ENCODE measurements at places on chromosomes 12 and 14.

DNA sequence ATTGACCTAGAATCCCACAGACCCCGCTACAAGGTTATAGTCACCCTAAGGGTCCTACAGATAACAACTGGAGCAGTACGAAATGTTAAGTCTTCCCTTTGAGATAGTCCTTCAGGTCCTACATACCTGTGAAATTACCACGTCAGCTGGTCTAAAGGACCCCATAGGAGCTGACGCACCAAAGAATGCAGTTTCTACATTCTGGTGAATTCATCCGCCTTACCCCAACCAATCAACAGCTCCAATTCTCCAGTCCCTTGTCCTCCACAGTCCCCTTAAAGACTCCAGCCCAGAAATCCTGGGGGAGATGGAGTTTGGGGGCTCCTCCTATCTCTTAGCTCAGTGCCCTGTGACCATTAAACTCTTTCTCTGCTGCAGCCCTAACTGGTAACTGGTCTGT is 36.2 kb upstream of the PRMT8 start:
- no peak overlapping the region for H3K4me3 ChIP-seq
- no peaks in the 10 kb centered on the region for H3K36me3 ChIP-seq
- no peak overlapping the region for H3K27ac ChIP-seq
- DNase-seq, result no peak

DNA sequence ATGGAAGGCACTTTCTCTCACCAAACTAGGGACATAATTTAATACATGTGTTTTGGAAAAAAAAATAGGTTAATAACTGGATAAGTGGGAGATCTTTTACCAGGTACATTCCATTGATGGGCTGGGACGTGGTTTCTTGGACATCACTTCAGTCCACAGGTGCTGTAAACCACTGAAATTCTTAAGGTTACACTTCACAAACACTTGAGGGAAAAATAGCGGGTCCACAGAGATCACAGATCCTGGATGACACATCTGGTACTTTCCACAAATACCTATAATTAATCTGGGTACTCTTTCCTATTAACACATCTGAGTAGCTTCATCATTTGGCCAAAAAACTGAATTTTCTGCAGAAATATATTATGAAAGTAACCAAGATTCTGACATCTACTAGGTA is 85.0 kb downstream of the POLR3B start:
- H3K27ac ChIP-seq, result no peak overlapping the region
- H3K36me3 ChIP-seq, result peaks cover 3% of the 10 kb centered on the region
- H3K4me3 ChIP-seq, result no peak overlapping the region
- no peak for DNase-seq

DNA sequence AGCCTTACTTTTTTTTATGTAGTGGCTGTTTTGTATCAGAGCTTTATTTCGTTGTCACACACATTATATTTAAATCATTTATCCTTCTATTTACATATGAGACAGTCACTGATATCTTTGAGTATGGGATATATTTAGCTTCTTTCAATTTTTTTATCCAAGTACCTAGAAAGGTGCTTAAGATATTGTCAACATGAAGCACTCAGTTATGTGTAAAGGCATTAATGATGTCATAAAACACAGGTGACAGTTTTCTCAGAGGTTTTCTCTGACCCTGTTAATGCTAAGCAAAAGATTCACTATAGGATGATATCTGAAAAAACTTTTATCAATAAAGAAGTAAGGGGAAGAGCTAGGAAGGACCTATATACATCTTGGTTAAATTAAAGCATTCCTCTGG is 23.2 kb downstream of the LRFN5 start:
- H3K4me1 ChIP-seq, result no peaks in the 10 kb centered on the region
- H3K36me3 ChIP-seq, result no peaks in the 10 kb centered on the region
- H3K27ac ChIP-seq, result no peak overlapping the region
- H3K4me3 ChIP-seq, result no peak overlapping the region
- DNase-seq, result no peak

DNA sequence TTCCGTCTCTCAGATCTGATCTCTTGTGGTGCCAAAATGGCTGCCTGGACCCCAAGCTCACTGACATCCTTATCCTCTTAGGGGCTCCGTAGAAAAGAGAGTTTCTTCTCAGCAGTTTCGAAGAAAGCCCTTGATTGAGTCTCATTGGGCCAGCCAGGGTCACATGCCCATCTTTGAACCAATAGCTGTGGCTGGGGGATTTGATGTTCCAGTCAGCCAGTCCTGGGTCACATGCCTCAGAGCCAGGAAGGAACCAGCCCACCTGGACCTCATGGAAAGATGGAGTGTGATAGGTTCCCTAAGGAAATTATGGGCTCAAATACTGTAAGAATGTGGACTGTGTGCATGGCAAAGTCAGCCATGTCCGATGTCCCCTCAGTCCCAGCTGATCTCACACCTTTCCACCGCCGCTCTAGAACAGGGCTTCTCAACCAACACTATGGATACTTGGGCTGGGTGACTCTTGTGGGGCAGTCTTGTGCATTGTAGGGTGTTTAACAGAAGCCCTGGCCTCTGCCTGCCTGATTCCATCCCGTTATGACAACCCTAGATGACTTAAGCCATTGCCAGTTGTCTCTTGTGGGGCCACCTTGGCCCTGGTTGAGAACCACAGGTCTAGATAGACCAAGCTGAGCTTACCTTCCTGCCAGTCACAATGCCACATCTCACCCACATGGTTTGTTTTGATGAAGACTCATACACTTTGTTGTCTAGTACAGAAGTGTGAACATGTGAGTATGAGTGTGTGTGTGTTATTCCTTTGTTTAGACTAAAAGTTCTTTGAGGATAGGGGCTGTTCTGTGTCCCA is 163.9 kb downstream of the ADGRD1 start:
- peak; percentile 10 for DNase-seq
- no peak overlapping the region for H3K4me3 ChIP-seq
- H3K36me3 ChIP-seq, result no peaks in the 10 kb centered on the region
- H3K27ac ChIP-seq, result no peak overlapping the region

- no peak overlapping the region for H3K4me3 ChIP-seq
- no peaks in the 10 kb centered on the region for H3K27me3 ChIP-seq
- DNase-seq, result no peak
Measured at GRCh38 chr12:64186789-64187188, 35.3 kb downstream of the KICS2 start.

- H3K4me3 ChIP-seq, result no peak overlapping the region
- no peaks in the 10 kb centered on the region for H3K4me1 ChIP-seq
- no peaks in the 10 kb centered on the region for H3K36me3 ChIP-seq
- H3K27ac ChIP-seq, result no peak overlapping the region
- peaks cover 2% of the 10 kb centered on the region for H3K27me3 ChIP-seq
Measured at GRCh38 chr14:104561124-104561557, 18.4 kb upstream of the C14orf180 start.

DNA sequence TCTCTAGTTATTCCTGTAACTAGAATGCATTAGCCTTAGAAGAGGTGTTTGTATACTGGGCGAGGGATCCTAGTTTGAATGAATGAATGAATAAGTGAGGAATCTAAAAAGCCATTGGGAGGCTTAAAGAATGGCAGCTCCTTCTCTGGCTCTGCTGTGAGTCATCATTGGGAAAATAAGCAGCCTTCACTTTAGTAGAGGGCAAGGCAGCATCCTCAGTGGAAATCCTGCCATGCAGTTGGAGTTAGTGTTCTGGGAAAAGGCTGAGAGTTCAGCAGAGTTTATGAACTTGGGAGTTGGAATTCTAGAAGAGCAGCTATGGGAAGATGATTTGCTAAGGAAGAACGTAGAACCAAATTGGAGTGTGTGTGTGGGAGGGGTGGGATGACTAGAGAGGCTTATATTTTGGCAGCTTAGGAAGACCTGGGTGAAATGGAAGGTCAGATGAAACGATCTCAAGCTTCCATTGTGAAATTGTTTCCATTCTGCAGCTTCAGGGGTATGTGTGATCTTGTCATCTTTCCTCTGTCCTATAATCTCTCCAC is 120.8 kb downstream of the PTCSC3 start:
- H3K4me1 ChIP-seq, result no peaks in the 10 kb centered on the region
- peaks cover 34% of the 10 kb centered on the region for H3K27me3 ChIP-seq
- DNase-seq, result no peak
- no peak overlapping the region for H3K4me3 ChIP-seq
- H3K27ac ChIP-seq, result no peak overlapping the region

DNA sequence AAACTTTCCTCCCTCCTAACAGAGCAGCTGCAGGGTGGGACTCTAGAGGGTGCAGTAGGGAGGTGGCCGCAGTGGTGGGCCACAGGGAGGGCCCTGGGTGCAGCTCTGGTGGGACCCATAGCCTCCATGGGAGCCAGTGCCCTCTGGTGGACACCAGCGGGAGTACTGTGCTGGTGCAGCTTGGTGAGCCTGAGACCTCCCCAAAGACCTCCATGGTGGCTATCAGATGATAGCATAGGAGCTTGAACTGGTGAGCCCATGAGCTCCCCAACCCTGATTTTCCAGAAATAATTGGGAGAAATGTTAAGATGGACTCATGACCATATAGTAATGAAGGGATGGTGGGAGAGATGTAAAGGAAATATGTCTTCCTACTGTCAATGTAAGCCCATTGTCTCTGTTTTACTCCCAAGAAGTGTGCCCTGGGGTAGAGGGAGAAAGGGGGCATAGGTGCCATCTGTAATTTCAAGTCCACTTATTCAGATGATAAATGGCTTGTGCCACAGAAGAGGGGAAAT is 98.7 kb downstream of the GAS2L3 start:
- DNase-seq, result peak; percentile 52
- peaks cover 4% of the 10 kb centered on the region for H3K4me1 ChIP-seq
- peaks cover 5% of the 10 kb centered on the region for H3K27me3 ChIP-seq

GRCh38 chr12:62653304-62653703 is 186.7 kb downstream of the MON2 start:
- no peak for DNase-seq
- peaks cover 58% of the 10 kb centered on the region for H3K27me3 ChIP-seq
- peaks cover 5% of the 10 kb centered on the region for H3K36me3 ChIP-seq
- peaks cover 17% of the 10 kb centered on the region for H3K4me1 ChIP-seq
- H3K27ac ChIP-seq, result no peak overlapping the region
- H3K4me3 ChIP-seq, result no peak overlapping the region

- H3K4me3 ChIP-seq, result no peak overlapping the region
- DNase-seq, result no peak
- peaks cover 75% of the 10 kb centered on the region for H3K36me3 ChIP-seq
- no peaks in the 10 kb centered on the region for H3K27me3 ChIP-seq
Measured at GRCh38 chr12:107702106-107702505, 16.5 kb downstream of the PWP1 start.

DNA sequence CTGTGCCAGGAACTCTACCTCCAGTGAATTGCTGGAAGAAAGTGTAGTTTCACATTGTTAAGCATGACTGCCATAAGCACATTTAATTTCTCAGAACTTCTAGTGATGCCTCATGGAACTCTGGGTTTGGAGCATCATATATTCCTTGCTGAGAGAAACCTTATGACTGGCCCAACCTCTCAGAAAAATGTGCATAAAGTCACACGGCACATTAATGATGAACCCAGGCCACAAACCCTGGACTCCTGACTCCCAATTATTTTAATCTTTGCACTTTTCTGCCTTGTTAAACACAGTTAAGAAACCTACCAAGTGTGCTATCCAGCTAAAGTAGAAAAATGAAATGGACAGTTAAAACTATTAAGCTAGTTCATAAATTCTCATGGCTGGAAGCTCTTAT is 5.6 kb downstream of the TCP11L2 start:
- no peak overlapping the region for H3K27ac ChIP-seq
- H3K36me3 ChIP-seq, result no peaks in the 10 kb centered on the region
- peaks cover 22% of the 10 kb centered on the region for H3K4me1 ChIP-seq
- no peak for DNase-seq
- no peaks in the 10 kb centered on the region for H3K27me3 ChIP-seq

DNA sequence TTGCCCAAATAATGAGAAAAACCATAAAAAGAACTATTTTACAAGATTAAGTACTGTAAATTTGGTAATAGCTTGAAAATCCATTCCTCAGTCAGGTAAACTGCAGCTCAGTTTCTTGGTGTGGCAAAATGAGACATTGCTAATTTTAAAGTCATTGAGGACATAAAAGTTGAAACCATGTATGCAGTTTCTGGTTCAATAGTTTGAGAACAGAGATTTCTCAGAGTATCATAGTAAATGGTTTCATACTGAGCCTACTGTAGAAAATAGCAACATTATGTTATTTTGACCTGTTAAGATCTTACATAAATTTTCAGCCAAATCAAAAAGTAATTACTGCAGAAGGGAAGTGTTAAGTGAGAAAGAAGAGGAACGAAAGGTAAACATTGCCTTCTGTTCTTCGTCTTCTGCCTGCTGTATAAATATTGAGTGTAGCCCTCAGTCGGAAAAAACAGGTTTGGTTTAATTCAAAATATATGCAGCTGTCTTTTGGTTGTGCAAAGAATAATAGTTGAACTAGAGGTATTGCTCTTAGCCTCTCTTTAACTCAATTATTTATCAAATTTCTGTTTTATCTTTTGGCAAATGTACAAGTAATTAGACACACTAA is 119.6 kb downstream of the SYNE2 start:
- peaks cover 36% of the 10 kb centered on the region for H3K36me3 ChIP-seq
- H3K4me3 ChIP-seq, result no peak overlapping the region
- no peak overlapping the region for H3K27ac ChIP-seq
- no peaks in the 10 kb centered on the region for H3K27me3 ChIP-seq
- no peak for DNase-seq

DNA sequence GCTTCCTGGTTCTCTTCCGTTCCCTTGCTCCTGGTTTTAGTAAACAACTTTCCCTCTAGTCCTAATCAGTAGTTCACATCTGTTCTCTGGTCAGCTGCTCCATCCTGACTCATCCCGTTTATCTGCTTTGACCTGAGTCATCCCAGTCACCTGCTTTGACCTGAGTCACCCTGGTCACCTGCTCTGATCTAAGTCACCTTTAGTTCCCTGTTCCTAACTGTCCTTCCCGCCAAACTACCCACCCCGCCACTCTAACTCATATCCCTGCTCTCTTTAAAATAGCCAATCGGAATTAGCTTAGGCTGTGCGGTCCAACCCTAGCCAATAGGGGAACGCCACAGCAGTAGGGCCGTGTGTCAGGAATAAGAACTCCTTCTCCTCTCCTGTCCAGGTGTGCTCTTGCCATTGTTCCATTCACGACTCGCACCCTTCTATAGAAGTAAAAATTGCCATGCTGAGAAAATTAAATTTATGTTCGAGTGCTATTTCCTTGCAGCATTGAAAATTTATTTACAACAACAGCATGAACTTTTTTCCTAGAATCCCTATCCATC is 3.1 kb upstream of the ANKRD33 start:
- peaks cover 8% of the 10 kb centered on the region for H3K36me3 ChIP-seq
- no peak overlapping the region for H3K4me3 ChIP-seq
- peaks cover 4% of the 10 kb centered on the region for H3K27me3 ChIP-seq
- peaks cover 11% of the 10 kb centered on the region for H3K4me1 ChIP-seq
- H3K27ac ChIP-seq, result peak overlapping the region; percentile 24

DNA sequence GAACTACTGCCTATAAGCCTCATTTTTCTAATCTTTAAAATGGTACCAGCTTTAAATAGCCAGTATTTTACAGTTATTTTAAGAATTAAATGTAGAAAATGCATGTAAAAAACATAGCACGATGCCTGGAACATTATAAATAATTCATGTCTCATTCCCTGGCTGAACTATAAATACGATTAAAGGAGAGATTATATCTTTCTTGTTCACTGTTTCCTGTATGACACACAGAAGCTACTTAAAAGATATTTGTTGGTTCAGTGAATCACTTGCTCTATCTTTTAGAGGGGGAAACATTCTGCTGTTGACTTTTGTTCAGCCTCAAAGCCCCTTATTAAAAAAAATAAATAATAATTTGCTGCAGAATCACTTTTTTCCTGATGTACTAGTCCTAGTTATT is 406.9 kb downstream of the LRFN5 start:
- no peaks in the 10 kb centered on the region for H3K27me3 ChIP-seq
- H3K27ac ChIP-seq, result no peak overlapping the region
- DNase-seq, result no peak

- no peak overlapping the region for H3K4me3 ChIP-seq
- peaks cover 3% of the 10 kb centered on the region for H3K36me3 ChIP-seq
- DNase-seq, result no peak
- no peaks in the 10 kb centered on the region for H3K27me3 ChIP-seq
- H3K27ac ChIP-seq, result peak overlapping the region; percentile 11
Measured at GRCh38 chr12:93136253-93137055, 207.4 kb upstream of the EEA1 start.
